ENCODE measurements at places on chromosomes 4 and X. TPM values are rescaled to one million over a fixed set of nuclear protein-coding genes. Genes with fewer than 3 reads are reported as not detected.

The GRPR gene
- 3.0 TPM for total RNA-seq

GRCh38 chr4:139085141-139085540 is 69.6 kb downstream of the NOCT start:
- DNase-seq, result peak; percentile 14
- H3K4me1 ChIP-seq, result peaks cover 14% of the 10 kb centered on the region
- peak overlapping the region; percentile 99 for H3K4me3 ChIP-seq
- H3K27me3 ChIP-seq, result no peaks in the 10 kb centered on the region
- H3K36me3 ChIP-seq, result no peaks in the 10 kb centered on the region
- peak overlapping the region; percentile 46 for H3K27ac ChIP-seq

DNA sequence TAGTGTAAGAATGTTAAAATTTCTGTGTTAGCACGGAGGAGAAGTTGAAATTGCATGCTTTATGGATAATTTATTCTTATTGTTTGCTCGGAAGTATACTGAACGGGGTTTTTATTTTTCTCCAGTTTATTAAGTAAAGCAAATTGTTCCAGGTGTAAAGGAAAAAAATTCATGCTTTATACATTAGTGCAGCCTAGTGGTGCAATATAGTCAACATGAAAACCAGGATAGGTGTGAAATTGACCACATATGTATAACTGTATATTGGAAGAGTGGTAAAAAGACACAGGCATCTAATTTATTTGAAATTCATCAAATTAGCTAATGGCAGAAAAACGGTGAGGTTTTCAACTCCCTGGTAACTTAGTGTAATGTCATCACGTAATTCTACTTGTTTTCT is 959 bp downstream of the BRS3 start:
- H3K4me3 ChIP-seq, result no peak overlapping the region
- H3K27ac ChIP-seq, result no peak overlapping the region
- DNase-seq, result no peak
- H3K4me1 ChIP-seq, result no peaks in the 10 kb centered on the region

DNA sequence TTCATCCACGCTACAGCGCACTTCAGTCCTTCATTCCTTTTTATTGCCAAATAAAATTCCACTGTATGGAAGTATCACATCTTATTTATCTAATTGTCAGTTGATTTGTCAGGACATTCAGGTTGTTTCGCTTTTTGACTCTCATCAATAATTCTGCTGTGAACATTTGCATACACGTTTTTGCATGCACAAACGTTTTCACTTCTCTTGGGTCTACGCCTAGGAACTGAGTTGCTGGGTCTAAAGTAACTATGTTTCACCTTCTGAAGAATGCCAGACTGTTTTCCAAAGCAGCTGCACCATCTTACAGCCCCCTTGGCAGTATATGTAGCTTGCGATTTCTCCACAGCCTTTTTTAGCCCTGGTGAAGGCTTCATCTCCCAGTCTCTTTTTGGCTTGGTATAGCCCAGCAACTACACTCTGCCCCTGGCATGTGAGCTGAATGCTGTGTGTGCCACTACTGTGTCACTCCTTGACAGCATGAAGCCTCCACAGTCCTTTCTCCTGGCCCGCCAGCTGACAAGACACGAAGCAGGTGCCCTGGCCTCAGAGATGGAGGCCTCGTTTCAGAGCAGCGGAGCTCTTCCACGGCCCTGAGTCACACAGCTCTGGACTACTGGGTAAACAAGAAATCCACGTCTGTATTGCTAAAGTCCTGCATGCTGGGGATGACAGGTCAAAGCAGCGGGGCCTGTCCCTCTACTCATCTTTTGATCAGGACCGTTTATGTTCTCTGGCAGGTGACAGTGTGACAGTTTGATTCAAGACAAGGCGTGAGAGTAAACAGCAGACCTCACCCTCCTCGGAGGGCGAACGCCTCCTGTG is 75.5 kb downstream of the NSUN7 start:
- H3K27ac ChIP-seq, result no peak overlapping the region
- no peaks in the 10 kb centered on the region for H3K4me1 ChIP-seq
- H3K4me3 ChIP-seq, result no peak overlapping the region

DNA sequence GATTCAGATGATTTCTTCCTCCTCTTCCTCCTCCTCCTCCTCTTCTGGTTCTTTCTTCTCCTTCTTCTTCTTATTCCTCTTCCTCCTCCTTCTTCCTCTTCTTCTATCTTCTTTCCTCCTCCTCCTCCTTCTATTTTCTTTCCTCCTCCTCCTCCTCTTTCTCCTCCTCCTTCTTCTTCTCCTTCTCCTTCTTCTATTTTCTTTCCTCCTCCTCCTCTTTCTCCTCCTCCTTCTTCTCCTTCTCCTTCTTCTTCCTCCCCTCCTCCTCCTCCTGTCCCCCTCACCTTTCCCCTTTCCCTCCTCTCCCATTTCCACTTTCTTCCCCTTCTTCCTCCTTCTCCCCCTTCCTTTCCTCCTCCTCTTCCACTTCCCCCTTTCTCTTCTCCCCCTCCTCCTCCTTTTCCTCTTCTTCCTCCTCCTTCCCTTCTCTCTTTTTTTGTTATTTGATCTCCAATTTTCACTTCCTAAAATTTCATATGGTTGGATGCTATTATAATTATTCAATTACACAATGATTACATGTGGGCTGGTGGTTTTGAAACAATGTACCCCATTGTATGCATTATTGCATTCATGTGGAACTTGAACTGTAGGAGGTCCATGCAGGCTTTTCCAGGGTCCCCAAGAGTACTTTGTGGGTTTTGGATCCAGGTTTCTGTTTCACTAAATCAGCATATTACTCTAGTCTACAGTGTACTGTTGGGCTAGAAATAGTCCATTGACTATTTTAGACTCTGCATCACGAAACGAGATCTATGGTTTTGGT is 68.1 kb downstream of the SORBS2 start:
- H3K4me3 ChIP-seq, result no peak overlapping the region
- no peak overlapping the region for H3K27ac ChIP-seq
- H3K36me3 ChIP-seq, result no peaks in the 10 kb centered on the region
- DNase-seq, result no peak
- H3K4me1 ChIP-seq, result peaks cover 6% of the 10 kb centered on the region
